ENCODE measurements at places on chromosomes 12 and 14.

DNA sequence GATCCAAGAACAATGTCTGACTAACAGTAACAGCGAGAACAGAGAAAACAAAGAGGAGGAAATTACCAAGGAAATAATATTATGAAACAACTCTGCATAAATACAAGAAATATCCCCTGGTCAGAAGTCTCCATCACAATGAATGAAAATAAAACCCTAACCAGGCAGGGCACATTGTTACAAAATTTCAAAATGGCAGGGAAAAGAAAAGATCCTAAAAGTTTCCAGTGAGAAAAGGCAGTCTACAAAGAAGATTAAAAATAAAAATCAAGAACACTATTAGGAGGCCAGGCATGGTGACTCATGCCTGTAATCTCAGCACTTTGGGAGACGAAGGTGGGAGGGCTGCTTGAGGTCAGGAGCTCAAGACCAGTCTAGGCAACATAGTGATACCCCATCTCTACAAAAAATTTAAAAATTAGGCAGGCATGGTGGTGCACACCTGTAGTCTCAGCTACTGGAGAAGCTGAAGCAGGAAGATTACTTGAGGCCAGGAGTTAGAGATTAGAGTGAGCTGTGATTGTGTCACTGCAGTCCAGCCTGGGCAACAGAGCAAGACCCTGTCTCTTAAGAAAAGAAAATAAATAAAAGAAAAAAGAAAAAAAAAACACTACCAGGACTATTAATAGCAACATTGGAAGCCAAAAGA is 47.8 kb downstream of the FERMT2 start:
- DNase-seq: no peak

DNA sequence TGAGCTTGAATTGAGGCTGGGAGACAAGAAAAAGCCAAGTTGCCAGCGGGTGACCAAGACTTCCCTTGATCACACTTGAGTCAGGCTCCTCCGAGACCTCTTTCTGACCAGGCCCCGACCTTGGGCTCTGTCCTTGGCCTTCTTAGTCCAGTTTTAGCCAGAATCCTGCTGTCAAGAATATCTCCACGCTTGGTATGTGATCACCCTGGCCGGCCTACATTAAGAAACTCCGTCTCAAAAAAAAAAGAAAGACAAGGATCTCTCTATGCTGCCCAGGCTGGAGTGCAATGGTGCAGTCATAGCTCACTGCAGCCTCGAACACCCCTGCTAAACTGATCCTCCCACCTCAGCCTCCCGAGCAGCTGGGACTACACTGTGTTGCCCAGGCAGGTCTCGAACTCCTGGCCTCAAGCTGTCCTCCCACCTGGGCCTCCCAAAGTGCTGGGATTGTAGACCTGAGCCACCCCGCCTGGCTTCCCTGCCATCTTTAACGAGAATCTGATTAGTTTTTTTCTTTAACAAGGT is 1.0 kb upstream of the ITPK1 start:
- no peak for DNase-seq

GRCh38 chr12:15712823-15713660 is 76.1 kb downstream of the EPS8 start:
- DNase-seq: no peak

DNA sequence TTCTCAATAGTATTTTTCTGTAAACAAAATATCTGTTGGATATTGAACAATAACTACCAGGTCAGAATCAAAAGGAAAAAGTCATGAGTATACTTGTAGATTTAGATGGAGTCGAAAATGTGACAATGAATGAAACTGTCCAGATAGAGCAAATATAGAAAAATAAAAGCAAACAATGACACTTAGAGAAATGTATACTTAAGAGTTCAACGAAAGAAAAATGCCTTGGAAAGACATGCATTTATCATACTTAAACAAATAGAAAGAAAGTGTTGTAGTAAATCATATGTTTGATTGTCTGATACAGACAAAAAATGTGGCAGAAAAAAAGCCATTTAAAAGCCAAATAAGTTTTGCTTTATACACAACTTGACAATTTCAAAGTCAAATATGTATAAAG is 571.2 kb upstream of the MGAT4C start:
- DNase-seq: no peak

DNA sequence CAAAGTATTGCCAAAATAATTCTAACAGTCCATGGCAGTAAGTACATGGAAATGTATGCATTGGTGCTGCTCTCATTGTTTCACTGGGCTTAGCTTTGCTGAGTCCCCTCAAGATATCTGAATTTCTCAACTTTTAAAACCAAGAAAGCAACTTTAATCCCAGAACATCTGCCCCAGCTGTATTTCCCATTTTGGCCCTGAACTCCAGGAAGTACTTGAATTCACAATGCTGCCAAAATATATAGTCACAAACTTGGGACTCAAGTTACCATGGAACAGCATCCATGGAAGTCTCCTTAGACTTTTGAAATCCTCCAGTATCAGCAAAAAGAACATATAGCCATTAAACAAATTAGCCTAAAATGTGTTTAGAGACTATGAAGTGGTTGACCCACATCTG is 78.5 kb upstream of the FLRT2 start:
- DNase-seq: no peak
